ENCODE measurements at places on chromosomes 12 and 14. TPM values are rescaled to one million over a fixed set of nuclear protein-coding genes. Genes with fewer than 3 reads are reported as not detected.

ANKRD33 gene
- not detected for total RNA-seq

ITPR2 gene
- total RNA-seq = 7.8 TPM

TAS2R9 gene
- 0.16 TPM for total RNA-seq

DNA sequence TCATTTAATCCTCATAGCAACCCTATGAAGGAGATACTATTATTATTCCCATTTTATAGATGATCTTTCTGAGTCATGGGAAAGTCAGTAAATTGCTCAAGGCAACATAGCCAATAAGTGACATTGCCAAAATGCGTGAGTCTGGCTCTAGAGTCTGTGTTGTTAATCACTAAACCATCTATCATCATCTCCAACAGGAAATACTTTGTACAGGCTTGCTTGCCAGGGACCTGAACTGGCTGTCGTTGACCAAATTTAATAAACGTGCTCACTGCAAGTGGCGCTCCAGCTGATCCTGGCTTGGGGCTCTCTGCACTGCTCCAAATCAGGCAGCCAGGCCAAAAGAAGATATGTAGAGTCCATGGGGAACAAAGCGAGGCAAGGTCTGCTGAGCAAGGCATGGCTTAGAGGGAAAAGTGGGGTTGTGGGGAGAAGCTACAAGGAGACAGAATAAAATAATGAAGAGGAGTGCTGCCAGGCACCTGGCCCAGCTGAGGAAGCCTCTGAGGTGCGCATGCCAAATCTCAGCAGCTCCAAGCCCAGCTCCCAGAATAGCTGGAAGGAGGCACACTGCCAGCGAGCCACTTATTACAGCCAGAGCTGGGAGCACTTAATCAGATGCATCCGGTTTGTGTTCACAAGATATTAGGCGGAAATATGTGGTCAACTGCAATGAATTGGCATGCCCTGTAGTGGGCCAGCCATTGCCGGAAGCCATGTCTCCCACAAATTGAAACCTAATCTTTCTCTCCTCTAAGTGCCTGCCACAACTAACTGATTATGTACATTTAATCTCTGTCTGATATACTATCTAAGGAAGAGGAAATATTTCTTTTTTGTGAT, 43.3 kb upstream of the PTPRO start:
- peak; percentile 87 for DNase-seq
- no peak overlapping the region for H3K4me3 ChIP-seq
- peaks cover 16% of the 10 kb centered on the region for H3K4me1 ChIP-seq
- no peaks in the 10 kb centered on the region for H3K27me3 ChIP-seq
- H3K27ac ChIP-seq = no peak overlapping the region
- H3K36me3 ChIP-seq = no peaks in the 10 kb centered on the region

DNA sequence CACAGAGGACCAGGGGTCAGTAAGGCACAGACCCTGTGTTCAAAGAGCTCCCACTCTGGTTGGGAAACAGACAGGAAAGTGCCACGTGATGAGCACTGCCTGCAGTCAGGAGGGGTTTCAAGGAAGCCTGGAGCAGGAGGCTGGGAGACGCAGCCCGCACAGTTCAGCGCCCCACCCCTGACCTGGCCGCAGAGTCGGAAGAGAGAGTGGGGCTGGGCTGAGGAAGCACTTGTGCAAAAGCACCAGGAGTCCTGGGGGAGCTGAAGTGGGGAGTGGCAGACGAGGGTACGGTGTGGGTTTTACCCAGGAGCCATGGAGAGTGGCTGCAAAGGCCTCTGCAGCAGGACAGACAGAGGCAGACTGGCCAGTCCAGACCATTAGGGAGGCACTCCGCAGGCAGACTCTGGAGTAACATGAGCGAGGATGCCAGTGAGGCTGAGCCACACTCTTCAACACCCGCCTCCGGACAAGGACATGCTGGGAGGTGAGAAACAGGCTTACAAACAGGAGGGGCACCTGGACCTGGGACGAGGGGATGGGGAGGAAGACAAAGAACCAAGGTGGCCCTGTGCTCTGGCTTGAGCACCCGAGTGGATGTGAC, 85.7 kb upstream of the GPR68 start:
- H3K4me1 ChIP-seq = peaks cover 4% of the 10 kb centered on the region
- no peaks in the 10 kb centered on the region for H3K27me3 ChIP-seq
- DNase-seq = no peak

- H3K4me3 ChIP-seq = no peak overlapping the region
- no peaks in the 10 kb centered on the region for H3K27me3 ChIP-seq
- no peak overlapping the region for H3K27ac ChIP-seq
- no peaks in the 10 kb centered on the region for H3K4me1 ChIP-seq
- DNase-seq = no peak
Measured at GRCh38 chr12:88006351-88006750, 22.9 kb downstream of the C12orf50 start.

GRCh38 chr14:103090481-103091020, 4.0 kb upstream of the EXOC3L4 start:
- H3K4me1 ChIP-seq = peaks cover 5% of the 10 kb centered on the region
- H3K27ac ChIP-seq = no peak overlapping the region
- no peak for DNase-seq
- H3K27me3 ChIP-seq = peaks cover 20% of the 10 kb centered on the region

GRCh38 chr12:113242026-113242418, 20.8 kb downstream of the TPCN1 start:
- DNase-seq = peak; percentile 88
- H3K4me3 ChIP-seq = peak overlapping the region; percentile 1
- peak overlapping the region; percentile 85 for H3K27ac ChIP-seq
- peaks cover 74% of the 10 kb centered on the region for H3K4me1 ChIP-seq
